HAP-1 (cell line): ENCODE measurements at places on chromosomes 12 and 14.
A peak's percentile ranks its signal among the peaks of the same experiment; 100 is the strongest.

GRCh38 chr14:46581036-46581671 is 70.4 kb downstream of the RPL10L start:
- DNase-seq: peak; percentile 32

DNA sequence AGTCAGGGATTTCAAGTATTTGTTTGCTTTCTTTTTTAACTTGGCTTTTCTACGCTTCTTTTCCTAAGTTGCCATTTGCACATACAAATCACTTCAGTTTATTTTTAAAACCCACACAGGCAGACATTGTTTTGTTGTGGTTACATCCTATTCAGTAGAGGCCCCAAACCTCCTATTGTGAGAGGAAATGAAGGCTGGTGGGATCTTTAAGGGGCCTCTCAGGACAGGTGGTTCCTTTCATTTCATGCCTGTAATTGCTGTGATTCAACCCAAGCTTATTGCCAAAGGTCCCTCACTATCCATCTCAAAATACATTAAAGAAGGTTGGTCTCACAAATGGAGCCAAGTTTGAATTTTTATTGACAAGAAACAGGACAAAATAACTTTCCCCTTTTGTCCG is 257.1 kb downstream of the ADAMTS20 start:
- no peak for DNase-seq

- no peak for DNase-seq
These were observed 91.0 kb upstream of the FOXN3 start for GRCh38 chr14:89507926-89508460.

DNA sequence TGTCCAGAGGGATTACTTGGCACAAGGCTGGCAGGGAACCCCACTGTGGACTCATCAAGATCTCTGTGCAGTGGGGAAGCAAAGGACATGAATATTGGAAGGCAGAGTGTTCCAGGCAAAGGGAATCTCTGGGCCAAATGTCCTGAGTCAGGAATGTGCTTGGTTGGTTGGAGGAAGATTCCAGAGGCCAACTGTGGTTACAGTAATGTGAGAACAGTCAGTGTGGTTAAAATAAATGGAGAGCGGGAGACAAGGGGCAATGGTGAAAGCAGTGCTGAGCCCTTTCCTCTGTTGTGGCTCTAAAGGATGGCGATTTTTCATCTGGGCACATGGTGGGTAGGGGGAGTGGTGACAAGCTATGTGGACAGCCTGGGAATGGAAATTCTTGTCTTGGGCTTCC is 948.2 kb downstream of the BCL11B start:
- no peak for DNase-seq

GRCh38 chr14:66078006-66078405 is 408.2 kb upstream of the CCDC196 start:
- DNase-seq: no peak

DNA sequence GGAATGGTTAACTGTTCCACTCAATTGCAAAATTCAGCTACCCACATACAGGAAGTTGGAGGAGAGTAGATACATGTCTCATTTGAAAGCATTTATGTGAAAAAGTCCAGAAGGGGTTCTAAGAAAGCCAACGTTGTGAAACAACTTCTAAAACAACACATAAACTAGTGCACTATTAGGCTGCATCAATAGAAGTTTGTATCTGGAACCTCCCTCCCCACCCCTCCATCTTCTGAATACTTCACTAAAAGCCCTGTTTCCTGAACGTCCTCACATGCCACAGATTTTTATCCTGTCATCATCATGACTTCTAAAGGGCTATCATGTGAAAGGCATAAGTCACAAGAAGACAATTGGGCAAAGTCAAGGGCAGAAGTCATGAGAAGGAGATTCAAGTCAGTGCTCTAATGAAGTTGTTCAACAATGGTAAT is 5.5 kb downstream of the KRT79 start:
- DNase-seq: no peak

DNA sequence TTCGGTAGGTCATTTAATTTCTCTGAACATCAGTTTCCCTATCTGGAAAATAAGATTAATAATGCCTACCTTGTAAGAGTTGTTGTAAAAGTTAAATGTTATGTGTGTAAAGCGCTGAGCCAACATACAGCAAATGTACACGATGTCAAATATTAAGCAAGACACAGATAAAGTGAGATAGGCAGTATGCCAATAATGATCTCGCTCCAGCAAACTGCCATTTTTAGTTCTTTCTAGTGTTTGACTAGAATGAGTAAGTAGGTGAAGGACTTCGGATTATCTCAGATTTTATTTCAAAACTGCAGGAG is 840 bp downstream of the DHRS7 start:
- DNase-seq: no peak

DNA sequence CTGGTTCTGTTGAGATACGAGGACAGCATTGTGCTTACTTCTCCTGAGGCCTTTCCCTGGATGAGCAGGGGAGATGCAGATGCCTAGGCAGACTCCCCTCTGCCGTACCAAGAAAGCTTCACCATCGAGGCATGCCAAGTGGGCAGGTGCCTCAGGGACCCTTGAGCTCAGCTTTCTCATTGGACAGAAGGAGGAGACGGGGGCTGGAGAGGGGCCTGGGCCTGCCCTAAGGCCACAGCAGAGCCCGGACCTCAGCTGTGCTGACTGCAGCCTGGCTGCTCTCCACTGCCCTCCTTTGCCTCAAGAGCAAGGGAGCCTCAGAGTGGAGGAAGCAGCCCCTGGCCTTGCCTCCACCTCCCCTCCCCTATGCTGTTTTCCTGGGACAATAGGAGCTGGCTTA is 23.4 kb downstream of the SERPINA1 start:
- DNase-seq: no peak

- DNase-seq: no peak
These were observed 70.6 kb downstream of the C14orf132 start for GRCh38 chr14:96109596-96110355.

DNA sequence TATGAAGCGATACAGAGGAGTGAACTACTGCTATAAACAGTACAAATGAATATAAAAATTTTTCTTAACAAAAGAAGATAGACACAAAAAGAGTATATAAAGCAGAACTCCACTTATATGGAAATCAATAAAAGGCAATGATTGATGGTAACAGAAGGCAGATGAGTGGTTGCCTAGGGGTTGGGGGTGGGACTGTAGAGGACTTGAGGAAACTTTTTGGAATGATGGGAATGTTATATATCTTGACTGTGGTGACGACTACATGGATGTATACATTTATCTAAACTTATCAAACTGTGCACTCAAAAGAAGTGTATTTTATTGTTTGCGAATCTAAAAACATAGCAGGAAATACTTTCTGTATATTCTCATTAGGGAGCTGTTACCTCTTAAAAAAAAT is 89.1 kb downstream of the PTCSC3 start:
- no peak for DNase-seq

- no peak for DNase-seq
These were observed 117.6 kb downstream of the TRMT5 start for GRCh38 chr14:60863249-60863648.

DNA sequence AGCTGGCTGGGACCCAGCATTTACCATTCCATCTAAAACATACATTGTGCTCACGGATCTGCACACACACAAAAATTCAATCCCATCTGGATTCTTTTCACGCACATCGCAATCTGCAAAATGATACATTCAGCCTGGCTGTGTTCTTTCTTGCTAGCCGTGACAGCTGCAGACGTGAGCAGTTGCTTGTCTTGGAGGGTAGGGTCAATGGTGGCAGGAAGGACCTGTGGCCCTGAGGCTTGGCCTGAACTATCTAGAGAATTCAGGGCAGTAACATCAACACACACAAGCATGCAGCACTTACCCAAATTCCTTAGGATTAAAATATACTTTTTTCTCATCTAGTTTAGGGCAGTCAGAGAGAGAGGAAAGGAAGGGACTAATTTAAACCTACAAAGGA is 72.0 kb downstream of the DICER1 start:
- no peak for DNase-seq

GRCh38 chr14:73173092-73173735 is 36.9 kb downstream of the PSEN1 start:
- no peak for DNase-seq

DNA sequence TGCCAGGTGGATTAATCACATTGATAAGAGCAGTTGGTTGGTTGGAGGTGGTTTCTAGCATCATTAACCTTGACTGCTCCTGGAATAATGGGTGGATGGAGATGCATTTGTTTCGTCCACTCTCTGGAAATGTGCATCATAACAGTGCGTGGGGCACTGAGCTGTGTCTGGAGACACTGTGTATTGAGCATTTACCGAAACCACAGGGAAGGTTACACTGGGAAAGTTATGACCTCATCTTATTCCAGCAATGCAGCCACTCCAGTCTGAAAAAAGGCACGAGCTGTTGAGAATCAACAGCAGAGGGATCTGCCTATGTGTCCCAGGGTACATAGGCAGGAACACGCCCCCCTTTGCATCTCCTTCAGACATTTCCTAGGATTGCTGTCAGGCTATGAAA is 27.2 kb downstream of the RNFT2 start:
- no peak for DNase-seq

- DNase-seq: no peak
These were observed 32.4 kb downstream of the PLEKHG7 start for GRCh38 chr12:92735131-92735721.
